ENCODE measurements at places on chromosomes 1 and 21.

- no peak overlapping the region for H3K4me3 ChIP-seq
- H3K27me3 ChIP-seq, result no peaks in the 10 kb centered on the region
- no peaks in the 10 kb centered on the region for H3K4me1 ChIP-seq
- H3K27ac ChIP-seq, result no peak overlapping the region
Measured at GRCh38 chr1:77636864-77637263, 45.6 kb downstream of the ZZZ3 start.

- DNase-seq, result no peak
- no peaks in the 10 kb centered on the region for H3K4me1 ChIP-seq
- no peak overlapping the region for H3K27ac ChIP-seq
- no peaks in the 10 kb centered on the region for H3K27me3 ChIP-seq
Measured at GRCh38 chr21:24899138-24899537, 708.1 kb downstream of the MRPL39 start.

- H3K36me3 ChIP-seq, result no peaks in the 10 kb centered on the region
- H3K4me3 ChIP-seq, result peak overlapping the region; percentile 87
- H3K27me3 ChIP-seq, result peaks cover 62% of the 10 kb centered on the region
- H3K27ac ChIP-seq, result no peak overlapping the region
Measured at GRCh38 chr1:233328142-233328921, 808 bp downstream of the MAP3K21 start.

GRCh38 chr1:55021942-55022546 is 17.3 kb upstream of the PCSK9 start:
- H3K4me3 ChIP-seq, result no peak overlapping the region
- H3K27me3 ChIP-seq, result peaks cover 13% of the 10 kb centered on the region
- H3K27ac ChIP-seq, result peak overlapping the region; percentile 2
- no peaks in the 10 kb centered on the region for H3K36me3 ChIP-seq
- DNase-seq, result peak; percentile 89

- H3K4me1 ChIP-seq, result peaks cover 6% of the 10 kb centered on the region
- H3K36me3 ChIP-seq, result no peaks in the 10 kb centered on the region
- H3K27ac ChIP-seq, result peak overlapping the region; percentile 43
- H3K4me3 ChIP-seq, result no peak overlapping the region
Measured at GRCh38 chr1:36207339-36207738, 16.9 kb upstream of the THRAP3 start.

- no peaks in the 10 kb centered on the region for H3K27me3 ChIP-seq
- no peak for DNase-seq
- no peaks in the 10 kb centered on the region for H3K36me3 ChIP-seq
- no peak overlapping the region for H3K4me3 ChIP-seq
Measured at GRCh38 chr1:55726994-55727393, 511.8 kb upstream of the USP24 start.

DNA sequence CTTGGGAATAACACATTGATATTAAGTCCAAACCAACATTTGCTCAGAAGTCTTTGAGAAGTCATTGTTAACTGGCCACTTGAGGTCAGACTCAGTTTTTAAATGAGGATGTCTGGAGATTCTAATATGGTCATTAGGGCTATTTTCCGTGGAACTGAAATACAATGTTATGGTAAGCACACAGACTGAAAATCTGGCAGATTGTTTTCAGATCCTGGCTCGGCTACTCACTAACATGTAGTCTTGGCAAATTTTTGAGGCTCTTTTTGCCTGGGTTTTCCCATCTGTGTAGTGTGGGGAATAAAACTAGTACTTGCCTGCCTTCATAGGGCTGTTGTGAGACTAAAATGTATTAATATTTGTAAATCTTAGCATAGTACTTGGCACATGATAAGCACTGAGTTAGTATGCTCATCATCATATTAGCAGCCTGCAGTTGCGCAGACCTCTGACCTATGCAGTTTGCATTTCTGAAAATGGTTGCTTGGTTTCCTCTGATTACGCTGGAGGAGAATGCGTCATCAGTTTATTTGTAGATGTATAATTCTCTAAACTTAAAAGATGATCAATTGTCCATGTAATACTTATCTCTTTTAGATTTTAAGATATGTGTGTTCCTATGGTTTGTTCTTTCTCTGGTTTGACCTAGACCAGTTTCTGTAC is 100.8 kb downstream of the C1orf21 start:
- H3K27ac ChIP-seq, result no peak overlapping the region
- peaks cover 59% of the 10 kb centered on the region for H3K4me1 ChIP-seq
- DNase-seq, result no peak
- H3K4me3 ChIP-seq, result no peak overlapping the region
- H3K27me3 ChIP-seq, result no peaks in the 10 kb centered on the region
